ENCODE measurements at places on chromosomes 7 and 10.

- no peak for DNase-seq
Observed at GRCh38 chr10:27349987-27350386, 109.4 kb upstream of the ACBD5 start.

DNA sequence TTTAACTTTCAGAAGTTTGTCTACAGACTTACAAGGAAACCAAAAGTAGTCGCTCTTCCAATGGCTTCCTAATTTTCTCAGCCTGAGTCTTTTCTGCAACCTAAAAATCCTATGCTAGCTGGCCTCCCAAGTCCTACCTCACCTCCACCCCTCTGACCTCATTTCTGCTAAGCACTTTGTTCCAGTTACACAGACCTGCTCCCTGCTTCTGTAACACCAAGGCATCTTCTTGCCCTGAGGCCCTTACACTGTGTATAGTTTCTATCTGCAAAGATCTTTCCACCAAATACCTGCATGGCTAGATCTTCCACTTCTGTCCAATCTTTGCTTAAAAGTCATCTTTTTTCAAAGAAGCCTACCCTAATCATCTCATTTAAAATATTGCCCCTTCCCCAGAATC lies 1.9 kb upstream of the SNX13 start:
- DNase-seq, result no peak

DNA sequence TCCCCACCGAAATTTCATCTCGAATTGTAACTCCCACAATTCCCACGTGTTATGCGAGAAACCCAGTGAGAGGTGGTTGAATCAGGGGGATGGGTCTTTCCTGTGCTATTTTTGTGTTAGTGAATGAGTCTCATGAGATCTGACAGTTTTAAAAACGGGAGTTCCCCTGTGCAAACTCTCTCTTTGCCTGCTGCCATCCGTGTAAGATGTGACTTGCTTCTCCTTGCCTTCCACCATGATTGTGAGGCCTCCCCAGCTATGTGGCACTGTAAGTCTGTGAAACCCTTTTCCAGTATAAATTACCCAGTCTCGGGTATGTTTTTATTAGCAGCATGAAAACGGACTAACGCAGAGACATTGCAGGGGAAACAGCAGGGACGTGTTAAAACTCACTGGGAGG lies 5.3 kb upstream of the OLAH start:
- no peak for DNase-seq

DNA sequence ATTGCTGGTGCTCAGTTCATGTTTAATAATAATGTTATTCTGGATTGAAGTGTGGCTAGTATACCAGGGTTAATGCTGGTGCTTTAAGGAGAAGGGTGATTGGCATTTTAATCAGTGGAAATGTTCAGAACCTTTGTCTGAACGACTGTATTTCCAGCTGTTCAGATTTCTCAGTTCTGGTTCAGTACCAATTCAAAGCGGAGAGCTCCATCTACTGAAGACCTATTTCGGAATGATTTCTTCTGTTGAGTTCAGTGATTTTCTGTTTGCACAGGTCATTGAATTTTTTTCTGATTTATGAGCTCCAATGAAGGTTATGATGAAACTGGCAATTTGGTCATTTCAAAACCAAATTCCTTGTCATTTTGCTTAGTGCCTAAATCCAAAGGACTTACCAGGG lies 160.1 kb downstream of the EXOC4 start:
- DNase-seq, result no peak

DNA sequence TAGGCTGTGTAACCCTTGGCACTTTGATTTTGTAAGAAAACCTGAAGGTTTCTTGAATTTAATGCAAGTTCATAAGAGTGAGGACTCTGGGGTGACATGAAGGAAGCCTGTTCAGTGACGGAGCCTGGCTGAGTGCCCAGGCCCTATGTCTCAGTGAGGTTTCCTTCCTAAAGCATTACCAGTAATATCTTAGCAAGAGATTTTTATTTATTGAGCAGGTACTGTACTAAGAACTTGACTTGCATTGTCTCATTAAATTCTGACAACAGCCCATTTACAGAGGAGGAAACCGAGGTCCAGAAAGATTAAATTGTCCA lies 197.2 kb downstream of the HECW1 start:
- no peak for DNase-seq

DNA sequence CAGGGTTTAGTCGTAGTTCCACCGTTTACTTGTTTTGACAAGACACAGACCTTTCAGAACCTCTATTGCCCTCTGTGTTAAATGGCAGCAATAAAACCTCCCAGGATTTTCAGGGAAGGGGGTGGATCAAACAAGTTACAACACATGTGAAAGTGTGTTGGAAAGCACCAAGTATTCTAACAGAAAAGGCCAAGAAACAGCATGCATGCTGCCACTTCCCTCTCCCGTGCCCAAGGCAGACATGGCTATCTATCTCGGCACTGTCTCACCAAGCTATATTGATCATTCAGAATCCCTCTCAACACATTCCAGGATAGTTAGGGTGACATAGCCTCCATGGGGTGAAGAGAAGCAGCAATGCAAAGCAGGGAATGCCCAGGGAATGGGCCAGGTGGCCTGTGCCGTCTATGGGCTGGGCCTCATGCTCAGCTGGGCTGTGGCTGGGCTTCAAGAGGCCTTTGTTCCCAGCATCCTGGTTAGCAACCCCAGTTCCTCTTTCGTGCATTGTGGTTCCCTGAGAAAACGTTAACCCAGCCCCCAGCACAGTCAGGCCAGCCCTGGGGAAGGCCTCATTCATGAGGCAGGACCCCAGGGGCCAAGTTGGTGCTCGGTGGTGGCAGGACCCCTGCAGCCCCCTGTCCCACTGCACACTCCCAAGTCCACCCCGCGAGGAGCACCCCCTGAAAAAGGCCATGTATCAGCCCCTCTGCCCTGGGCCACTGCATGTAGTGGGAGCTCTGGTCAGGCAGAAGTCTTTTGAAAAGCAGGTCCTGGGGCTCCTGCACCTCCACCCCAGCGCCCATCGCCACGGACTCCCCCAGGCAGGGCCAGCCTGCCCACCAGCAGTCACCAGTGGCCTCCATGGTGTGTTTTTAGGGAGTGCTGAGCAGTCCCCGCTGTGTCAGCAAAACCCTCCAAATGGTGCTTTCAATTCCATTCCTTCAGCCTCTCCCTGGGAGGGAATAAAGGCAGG lies 25.5 kb downstream of the VSIR start:
- DNase-seq, result no peak

- no peak for DNase-seq
Observed at GRCh38 chr10:72013202-72013945, 49.2 kb downstream of the CHST3 start.

GRCh38 chr7:101128040-101128834 lies 1.3 kb downstream of the SERPINE1 start:
- DNase-seq, result no peak

DNA sequence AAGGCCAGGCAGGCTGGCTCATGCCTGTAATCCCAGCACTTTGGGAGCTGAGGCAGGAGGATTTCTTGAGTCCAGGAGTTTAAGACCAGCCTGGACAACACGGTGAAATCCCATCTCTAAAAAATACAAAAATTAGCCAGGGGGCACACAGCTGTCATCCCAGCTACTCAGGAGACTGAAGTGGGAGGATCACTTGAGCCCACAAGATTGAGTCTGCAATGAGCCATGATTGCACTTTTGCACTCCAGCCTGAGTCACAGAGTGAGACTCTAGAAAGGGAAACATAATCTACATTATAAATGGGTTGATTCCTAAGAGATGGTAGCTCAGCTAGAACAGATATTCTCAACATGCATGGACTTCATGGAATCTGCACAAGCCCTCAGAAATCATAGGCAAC lies 6.3 kb upstream of the LIPF start:
- DNase-seq, result no peak

DNA sequence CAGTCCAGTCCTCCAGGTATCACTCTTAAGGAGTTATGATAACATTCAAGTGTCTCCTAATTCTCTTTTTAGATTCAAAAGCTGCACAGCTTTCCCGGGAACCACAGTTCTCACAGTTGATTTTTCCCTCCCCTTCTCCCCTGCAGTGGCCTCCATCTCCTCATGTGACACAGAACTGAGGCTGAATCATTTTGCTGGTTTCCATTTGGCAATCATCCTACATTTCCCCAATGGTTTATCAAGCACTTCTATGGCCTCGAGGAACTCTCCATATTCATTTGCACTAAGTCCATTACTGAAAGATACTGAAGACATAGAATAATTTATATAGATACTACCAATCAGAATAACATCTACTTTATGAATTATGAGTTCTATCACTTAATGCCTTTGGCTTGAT lies 484.9 kb downstream of the GPAM start:
- no peak for DNase-seq

- no peak for DNase-seq
Observed at GRCh38 chr10:24313283-24313682, 104.3 kb downstream of the KIAA1217 start.

DNA sequence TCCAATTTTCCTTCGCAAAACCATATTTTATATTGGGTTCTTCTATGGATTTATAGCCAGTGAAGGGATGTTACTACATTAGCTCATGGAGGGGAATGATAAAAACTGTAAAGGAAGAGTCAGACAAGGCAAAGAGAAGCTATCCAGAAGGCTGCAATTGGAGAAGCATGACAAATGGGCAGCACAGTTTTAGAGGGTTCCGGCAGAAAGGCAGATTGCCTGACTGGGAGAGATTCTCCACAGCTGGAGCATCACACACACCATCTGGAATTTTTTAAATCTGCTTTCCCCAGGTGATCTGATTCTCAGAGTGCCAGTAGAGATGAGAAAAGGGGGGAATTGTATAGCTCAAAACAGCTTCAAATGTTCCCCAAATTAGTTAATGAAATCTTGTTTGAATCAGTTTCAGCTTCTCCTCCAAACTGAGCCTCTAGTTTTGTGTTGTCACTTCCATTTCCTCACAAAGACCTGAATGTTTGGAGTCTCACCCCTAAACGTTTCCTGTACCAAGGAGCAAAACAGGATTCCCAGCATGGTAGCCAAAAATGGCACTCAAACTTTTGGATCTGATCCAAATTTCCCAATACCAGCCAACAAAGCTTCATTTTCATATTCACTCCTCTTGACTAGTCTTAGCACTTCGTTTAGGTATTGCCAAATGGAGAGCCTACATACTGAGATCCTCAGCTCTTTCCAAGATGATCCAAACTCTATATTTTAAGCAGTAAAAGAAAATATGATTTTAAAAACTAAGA lies 177.5 kb downstream of the HPSE2 start:
- no peak for DNase-seq
